Aorta (tissue), 5 donors: ENCODE measurements at places on chromosomes 2 and 18. TPM values are rescaled to one million over a fixed set of nuclear protein-coding genes. Genes with fewer than 3 reads are reported as not detected.
A peak's percentile ranks its signal among the peaks of the same experiment; 100 is the strongest.

TBR1 gene
- total RNA-seq: not detected

SERPINB10 gene
- total RNA-seq: not detected

GRCh38 chr18:10416065-10416464 lies 38.4 kb upstream of the APCDD1 start:
- DNase-seq: no peak

- no peak for DNase-seq
Measured at GRCh38 chr2:219676586-219676985, 49.2 kb downstream of the SLC4A3 start.

- DNase-seq: no peak
Measured at GRCh38 chr2:41498781-41499180, 549.0 kb upstream of the PKDCC start.

DNA sequence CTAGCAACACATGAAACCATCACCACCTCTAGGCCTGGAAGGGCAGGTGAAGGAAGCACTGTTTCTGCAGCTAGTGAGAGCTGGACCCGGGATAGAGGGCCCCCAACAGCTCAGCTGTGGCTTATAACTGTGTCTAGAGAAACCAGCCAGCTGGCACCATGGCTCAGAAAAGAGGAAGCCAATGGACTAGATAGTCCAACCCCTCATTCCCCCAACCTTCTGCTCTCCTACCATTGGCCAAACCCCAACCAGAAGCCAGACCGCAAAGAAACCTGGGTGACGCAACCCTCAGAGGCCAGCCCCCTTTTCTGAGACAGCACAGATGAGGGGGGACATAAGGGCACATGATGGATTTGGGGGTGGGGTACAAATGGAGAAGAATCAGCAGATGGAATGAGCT lies 24.3 kb downstream of the SMYD1 start:
- DNase-seq: no peak

DNA sequence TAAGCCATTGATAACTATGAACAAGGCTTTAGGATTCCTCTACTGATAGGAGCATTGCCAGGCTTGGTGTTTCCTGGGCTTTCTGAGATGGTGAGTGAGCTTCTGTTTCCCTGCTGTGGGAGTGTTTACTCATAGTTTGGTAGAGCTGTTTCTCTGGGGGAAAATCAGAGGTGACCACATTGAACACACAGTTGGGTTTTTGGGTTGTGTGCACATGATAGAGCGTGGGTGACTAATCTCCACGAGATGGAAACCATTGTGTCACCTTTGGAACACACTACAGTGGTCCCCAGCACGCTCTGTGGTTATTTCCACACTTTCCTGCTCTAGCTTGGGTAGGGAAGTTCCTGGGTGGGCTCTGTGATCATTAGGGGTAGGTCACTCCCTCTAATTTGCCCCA lies 5.4 kb downstream of the IL1R1 start:
- DNase-seq: no peak

DNA sequence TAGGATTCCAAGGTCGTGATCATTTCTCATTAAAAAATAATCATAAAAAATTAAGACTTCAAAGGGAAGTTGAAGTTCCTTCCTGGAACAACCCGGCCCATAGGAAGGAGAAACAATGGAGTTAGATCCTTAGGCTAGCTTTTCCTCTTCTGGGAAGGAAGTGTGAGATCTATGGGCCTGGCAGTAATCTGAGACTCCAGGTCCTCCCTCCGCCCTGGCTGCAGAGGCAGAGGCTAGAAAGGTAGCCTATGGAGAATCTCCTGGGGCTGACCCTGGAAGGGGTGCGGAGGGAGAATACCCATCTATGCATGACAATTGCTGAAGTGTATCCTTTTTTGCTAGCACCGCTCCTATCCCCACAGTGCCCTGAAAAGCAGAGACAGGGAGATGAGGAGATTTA lies 37.9 kb downstream of the TRIB2 start:
- DNase-seq: no peak

DNA sequence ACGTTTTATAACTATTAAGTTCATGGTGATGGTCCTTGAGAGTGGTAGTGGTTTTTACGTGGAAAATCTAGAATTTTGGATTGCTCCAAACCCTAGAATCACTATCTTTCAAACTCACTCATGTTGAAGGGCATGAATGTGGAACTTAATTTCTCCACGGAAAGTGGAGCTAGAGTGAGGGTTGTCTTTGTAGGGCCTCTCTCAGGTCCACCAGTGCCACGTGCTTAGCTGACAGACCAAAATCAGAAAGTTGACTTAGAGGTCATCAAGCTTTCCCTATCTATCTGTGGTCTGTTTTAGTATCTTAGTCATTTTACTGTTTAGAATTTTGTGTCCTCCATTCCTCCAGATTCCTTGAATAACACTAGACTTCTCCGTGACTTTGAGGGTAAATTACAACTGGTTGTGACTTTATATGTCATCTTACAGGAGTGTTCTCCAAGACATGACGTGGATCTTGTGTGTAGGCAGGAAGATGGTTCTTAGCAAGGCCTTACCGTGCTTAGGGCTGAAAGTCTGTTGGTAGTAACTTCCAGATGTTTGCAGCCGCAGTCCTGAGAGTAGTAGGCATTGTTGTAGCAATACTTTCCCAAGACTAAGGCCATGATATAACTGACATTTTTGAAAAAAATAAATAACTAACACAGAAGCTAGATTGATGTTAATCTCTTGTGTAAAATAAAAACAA lies 26.8 kb downstream of the DIS3L2 start:
- no peak for DNase-seq

GRCh38 chr2:50513724-50514123 lies 518.2 kb downstream of the NRXN1 start:
- no peak for DNase-seq

GRCh38 chr2:200065477-200065876 lies 110.1 kb downstream of the MAIP1 start:
- no peak for DNase-seq

DNA sequence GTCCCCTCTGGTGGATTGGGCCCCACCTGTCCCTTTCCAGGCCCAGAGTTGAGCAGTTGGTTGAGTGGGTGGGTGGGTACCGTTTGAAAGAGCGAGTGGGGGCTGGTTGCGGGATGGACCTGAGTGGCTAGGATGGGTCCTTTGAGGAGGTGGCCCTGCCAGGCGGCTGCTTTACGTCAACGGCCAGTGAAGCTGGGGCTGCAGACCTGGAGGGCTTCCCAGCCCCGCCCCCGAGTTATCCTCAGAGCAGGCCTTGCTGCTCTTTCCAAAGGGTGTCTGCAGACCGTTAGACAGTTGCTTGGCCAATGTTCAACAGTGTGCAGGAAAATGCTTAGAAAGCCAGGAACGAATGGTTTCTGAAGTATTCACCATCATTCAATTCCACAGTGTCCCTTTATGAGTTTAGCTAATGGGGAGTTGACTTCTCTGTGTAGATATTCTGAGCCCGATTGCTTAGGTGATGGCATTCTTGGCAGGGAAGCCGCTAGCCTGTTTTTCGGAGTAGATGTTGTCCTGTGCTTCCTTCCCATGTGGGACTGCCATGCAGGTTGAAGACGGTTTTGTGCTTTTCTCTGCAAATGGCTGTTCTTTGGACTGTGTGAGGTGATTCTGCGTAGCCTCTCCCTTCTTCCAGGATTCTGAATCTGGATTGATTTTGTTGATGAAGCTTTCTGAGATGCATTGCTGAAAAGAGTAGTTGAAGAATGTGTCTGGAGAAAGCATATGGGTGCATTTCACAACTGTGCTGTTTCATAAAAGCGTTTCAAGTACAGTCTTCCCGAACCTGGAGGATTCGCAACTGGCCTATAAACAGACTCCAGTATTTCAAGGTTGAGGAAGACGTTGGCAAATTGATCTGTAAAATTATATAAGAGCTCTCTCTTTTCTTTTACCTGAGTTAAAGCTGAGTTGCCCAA lies 45.8 kb downstream of the LDLRAD4 start:
- DNase-seq: peak; percentile 73
